ENCODE measurements at places on chromosomes 5 and 9.
A peak's percentile ranks its signal among the peaks of the same experiment; 100 is the strongest.

DNA sequence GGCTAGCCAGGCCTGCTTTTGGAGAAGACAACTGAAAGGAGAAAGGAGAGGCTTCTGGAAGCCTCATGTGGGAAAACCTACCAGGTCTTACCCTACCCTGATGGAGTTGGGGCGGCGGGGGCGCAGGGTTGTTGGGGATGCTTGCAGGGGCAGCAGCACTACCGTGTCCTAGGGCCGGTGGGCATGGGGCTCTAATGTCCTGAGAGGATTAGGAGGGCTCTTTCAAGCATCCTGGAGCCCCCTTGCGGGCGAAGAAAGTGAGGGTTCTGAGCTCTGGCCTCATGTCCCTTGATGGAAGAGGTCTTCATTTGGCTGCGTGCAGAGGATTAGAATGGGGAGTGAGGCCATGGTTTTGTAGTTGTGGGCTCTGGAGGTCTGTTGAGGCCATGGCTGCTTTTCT lies 86.9 kb upstream of the PITX1 start:
- no peak for DNase-seq

- no peak for DNase-seq
Measured at GRCh38 chr9:95857896-95858295, 17.6 kb upstream of the ERCC6L2 start.

GRCh38 chr5:82355496-82355895 lies 77.3 kb upstream of the RPS23 start:
- DNase-seq = no peak

DNA sequence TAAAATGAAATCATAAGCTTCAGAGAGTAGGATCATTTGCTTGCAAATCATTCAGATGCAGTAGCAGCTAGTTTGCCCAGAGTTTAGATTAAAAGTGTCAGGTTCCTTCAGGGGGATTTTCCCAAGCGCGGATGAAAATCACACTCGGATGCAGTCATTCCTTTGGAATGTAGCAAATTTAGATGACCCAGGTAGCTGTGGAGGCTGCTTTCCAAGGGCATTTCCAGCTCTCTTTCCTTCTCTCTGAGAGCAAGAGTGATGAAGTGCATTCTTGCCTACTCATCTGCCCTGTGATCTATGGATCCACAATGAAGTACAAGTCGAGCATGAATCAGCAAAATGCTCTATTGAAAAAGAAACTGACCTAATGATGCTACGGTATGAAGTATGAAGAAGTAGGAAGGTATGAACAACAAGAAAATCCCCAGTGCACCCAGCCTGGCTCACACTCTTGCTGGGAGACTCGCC lies 200.2 kb downstream of the PLK2 start:
- no peak for DNase-seq

DNA sequence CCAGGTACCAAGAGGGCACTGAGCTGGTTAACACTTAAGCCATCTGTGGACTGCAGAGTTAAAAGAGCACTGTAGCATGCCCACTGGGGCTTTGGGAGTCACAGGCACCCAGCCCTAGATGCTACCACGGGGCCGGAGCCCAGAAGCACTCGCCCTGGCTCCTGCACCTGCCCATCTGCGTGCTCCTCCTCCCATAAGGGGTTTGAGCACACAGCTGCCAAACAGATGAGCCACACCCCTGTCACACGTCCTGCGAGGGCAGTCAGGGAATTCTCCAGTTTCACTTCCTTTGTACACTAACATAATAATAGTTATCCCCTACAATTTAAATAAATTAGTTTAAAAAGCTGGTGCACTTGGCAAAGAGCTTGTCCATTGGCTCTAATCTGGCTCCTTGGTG lies 4.5 kb upstream of the PCA3 start:
- DNase-seq = no peak

GRCh38 chr5:80125962-80126480 lies 90.9 kb downstream of the THBS4 start:
- peak; percentile 82 for DNase-seq

DNA sequence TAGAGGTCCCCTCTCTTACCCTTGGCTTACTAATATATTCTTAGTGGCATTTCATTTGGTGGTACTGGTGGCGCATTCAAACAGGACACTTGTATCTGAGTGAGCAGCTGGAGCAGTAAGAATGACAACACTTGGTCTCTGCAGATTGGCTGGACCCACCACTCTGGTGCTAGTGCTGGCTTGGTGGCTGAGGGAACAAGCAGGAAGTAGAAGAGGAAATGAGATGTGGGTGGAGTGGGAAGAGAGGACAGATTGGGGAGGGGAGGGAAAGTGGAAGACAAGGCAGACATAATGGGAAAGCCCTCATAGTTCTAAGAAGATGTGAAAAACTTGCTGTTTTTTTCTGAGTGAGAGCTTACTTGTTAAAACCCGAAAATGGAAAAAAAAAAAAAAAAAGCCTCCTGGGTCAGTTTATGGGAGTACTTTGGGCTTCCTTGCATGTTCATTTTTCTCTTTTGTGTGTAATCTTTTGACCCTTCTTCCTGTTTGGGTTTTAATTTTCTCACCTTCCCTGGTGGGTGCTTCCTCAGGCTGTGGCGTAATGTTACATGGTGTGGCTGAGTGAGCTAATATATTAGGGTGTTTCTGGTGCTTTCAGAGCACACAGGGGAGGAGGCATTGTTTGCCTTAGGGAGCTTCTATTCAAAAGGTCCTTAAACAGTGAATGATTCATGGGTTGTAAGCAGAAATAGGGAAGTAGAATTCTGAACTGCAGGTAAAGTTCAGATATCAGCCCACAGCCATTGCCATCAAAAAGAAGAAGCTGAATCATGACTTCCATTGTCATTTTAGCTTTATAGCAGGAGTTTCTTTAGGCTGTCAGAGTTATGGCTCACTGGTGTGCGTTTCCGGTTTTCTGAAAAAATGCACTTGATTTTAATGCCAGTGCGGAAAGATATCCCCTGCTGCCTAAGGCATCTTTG lies 52.3 kb downstream of the TLE4 start:
- DNase-seq = peak; percentile 70

DNA sequence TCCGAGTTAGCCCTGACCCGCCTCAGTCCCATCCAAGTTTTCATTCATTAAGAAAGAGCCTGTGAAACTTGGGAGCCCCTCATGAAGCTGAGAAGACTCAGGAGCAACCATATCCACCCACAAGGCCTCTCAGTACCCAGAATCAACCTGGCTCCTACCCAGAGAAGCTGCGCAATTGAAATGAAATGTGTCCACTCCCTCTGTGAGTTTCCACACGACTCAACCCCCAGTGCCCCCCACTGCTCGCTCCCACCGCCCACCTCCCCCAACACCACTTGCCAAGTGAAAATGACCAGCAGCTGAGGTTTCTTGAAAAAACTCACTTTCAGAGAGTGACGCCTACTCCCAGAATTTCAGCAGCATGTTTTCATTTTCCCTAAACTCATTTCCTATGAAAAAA lies 104.6 kb downstream of the CDK5RAP2 start:
- no peak for DNase-seq

GRCh38 chr5:149615976-149616375 lies 34.7 kb downstream of the ARHGEF37 start:
- DNase-seq = no peak

- DNase-seq = peak; percentile 59
Measured at GRCh38 chr9:33165263-33166151, 1.6 kb downstream of the B4GALT1 start.

GRCh38 chr5:40687321-40687720 lies 7.6 kb downstream of the PTGER4 start:
- peak; percentile 53 for DNase-seq
